ENCODE measurements at places on chromosomes 7 and 10.

- no peak for DNase-seq
These were observed 29.8 kb downstream of the DNAH11 start for GRCh38 chr7:21572331-21573313.

DNA sequence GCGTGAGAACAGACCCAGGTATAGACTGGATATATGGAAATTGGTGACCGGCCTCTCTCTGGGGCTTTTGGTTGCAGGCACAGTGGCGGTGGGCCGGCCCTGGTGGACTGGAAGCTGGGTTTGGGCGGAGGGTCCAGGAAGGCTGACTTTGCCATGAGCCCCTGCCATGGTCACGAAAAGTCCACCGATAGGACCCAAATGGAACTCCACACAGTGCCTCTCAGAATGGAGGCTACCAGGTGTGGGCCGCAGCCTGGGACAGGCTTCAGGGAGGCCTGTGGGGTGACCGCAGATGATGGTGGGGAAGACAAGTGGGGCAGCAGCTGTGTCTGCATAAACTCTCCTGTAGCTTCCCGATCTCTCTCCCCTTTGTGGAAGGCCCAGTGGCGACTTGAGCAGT, 123.2 kb downstream of the DNAJB6 start:
- DNase-seq = no peak

GRCh38 chr7:25143763-25144162, 18.7 kb upstream of the CYCS start:
- no peak for DNase-seq

- no peak for DNase-seq
These were observed 52.7 kb downstream of the FIGNL1 start for GRCh38 chr7:50397320-50397970.

DNA sequence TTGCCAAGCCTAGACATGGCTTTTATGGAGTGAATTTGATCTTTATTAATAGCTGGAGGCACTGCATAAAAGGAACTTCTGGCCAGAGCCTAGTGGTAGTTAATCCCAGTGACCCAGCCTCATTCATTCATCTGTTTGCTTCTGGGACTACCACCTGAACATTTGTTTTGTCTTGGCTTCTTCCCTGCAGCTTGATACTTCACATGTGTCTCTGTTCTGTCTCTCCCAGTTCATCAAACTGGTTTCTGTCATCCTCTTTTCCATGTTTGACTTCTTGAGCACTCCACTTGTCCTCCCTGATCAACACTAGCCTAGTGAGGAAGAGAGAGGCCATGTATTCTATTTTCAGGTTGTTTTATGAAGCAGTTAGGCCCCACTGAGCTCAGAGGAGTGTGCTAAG, 163.6 kb downstream of the NRG3 start:
- DNase-seq = no peak

DNA sequence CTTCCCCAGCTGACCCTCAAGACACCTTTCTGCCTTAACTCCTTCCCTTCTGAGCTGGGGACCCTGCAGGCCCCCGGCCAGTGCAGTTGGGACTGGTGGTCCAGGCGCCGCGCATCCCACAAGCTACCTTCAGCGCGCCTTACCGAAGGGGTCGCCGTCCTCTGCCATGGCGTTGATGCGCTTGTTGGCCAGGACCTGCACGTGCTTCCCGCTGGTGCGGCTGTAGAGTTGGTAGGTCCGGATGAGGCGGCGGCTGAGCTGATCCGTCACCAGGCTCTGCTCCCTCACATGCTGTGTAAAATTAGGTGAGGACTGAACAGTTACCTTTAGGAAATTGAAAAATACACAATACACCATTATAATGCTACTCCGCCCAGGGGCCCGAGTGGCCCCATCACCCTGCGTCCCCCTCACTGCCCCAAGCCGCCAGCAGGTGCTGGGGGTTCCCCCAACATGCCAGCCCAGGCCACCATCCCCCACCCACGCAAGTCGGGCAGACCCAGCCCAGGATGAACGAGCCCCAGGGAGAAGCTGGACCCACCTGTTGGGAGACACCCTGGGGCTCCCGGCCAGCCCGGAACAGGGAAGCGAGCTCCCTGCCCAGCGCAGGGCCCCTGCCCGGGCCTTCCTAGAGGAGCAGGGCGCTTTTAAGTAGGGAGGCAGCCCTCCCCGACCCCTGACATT, 1.2 kb downstream of the FGF8 start:
- DNase-seq = no peak

GRCh38 chr7:155458111-155458877, at the start of gene EN2:
EN2 (plus strand) TSS chr7:155458129; CDS start chr7:155458378, 249 bp downstream.
- DNase-seq = no peak

DNA sequence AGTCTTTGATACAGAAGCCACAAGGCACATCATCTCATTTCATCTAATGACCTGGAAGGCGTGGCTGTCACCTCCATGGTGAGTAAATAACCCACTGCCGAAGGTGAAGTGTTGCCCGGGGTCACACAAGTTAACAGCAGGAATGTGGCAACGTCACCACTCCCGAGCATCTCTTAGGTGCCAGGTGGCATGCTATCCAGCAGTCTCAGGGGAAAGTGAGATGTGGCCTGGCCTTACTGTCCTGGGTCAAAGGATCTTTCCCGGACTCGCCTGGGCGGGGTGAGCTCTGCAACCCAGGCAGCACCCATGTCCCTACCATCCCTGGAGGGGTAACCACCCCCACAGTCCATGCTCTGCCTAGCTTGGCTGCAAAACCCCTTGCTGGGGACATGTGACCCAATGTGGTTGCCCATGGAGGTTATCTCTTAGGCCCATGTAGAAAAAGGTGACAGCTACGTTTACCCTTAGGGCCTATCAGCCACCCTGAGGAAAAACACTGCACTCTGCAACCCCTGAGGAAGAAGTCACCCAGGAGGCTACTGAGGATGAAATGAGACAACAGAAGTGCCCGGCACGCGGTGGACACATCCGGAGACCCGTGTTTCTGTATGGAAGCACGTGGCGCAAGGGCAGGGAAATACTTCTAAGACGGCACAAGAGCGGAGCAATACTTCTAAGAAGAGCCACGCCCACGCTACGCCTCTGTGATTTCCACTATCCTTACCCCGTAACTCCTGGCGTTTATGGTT, 52.0 kb downstream of the BAIAP2L1 start:
- DNase-seq = no peak

GRCh38 chr10:118239236-118239630, 102.9 kb downstream of the FAM204A start:
- no peak for DNase-seq

GRCh38 chr7:7773334-7774309, 55.2 kb upstream of the RPA3 start:
- no peak for DNase-seq

DNA sequence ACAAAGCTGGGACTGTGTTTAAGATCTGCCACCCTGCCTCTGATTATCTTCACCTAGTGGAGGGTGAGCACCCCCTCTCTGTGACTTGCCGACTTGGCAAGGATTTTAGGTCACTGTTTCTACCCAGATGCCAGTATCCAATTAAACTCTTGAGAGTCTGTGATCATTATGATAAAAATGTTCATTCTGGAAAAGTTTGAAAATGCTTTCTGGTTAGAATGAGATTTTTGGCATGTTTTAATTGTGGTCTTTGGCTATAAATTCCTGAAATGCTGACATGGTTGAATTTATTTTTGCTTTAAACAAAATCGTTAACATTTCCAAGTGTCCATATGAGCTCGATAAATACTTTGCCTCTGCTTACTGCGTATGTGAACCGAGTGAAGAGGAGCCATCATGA, 221.4 kb downstream of the BICC1 start:
- peak; percentile 89 for DNase-seq

DNA sequence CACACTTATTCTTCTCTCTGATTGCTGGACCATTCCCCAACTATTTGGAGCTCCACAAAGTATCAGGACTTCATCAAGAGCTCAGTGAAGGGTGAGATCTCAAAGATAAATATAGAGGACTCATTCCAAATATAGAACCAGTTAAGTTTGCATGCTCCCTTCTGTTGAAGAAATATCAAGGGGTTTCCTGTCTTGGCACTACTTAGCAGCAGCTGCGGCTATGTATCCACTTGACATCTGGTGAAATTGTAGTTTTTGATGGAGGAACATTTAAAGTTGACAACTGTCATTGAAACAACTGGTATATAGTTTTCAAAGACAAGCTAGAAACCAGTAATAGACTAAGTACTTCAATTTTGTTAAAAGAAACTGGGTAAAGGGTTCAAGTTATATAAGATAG, 1.0 kb upstream of the SPAG6 start:
- no peak for DNase-seq

- DNase-seq = no peak
These were observed 34.1 kb downstream of the SEM1 start for GRCh38 chr7:96675548-96675947.

GRCh38 chr7:40200791-40201190, 66.0 kb downstream of the SUGCT start:
- DNase-seq = peak; percentile 73

DNA sequence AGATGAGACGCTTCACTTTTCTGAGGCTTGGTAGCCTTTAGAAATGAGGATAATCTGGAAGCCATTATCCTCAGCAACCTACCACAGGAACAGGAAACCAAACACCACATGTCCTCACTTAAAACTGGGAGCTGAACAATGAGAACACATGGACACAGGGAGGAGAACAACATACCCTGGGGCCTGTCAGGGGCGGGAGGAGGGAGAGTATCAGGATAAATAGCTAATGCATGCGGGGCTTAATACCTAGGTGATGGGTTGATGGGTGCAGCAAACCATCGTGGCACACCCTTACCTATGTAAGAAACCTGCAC, 48.9 kb downstream of the LRGUK start:
- DNase-seq = peak; percentile 34

GRCh38 chr10:100823194-100823593, 77.8 kb downstream of the PAX2 start:
- no peak for DNase-seq

DNA sequence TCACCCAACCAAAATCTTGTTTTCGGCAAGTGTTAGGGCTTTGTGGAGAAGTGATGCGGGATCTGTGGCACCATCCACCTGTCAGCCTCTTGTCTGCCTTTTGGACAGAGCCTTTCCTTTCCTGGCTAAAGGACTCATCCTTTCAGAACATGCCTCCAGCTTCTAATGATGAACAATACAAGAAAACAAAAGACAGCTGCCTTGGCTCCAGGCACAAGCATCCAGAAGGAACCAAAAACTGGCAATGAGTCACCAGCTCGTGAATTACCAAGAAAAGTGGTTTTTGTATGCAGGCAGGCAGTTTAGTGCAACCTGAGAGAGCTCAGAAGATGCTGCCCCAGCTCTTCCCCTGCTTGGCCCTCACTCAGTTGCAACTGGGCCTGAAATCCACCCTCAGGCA, 84.6 kb upstream of the NAMPT start:
- peak; percentile 71 for DNase-seq

DNA sequence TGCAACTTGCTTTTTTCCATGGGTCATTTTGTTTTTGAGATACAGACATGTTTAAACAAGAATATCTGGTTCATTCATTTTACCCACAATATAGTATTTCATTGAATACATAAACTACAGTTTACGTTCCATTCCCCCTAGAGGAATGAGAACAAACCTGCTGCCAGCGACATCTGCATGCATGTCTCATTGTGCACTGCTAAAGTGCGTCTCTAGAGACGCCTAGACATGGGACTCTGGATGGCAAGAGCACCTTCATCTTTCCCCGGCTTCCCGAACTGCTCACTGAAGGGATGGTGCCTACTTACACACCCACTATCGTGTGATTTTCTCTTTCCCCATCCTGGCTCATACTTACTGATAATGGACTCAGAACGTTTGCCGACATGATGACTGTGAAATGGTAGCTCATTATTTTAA, 1.2 kb upstream of the ZNF777 start:
- DNase-seq = no peak

DNA sequence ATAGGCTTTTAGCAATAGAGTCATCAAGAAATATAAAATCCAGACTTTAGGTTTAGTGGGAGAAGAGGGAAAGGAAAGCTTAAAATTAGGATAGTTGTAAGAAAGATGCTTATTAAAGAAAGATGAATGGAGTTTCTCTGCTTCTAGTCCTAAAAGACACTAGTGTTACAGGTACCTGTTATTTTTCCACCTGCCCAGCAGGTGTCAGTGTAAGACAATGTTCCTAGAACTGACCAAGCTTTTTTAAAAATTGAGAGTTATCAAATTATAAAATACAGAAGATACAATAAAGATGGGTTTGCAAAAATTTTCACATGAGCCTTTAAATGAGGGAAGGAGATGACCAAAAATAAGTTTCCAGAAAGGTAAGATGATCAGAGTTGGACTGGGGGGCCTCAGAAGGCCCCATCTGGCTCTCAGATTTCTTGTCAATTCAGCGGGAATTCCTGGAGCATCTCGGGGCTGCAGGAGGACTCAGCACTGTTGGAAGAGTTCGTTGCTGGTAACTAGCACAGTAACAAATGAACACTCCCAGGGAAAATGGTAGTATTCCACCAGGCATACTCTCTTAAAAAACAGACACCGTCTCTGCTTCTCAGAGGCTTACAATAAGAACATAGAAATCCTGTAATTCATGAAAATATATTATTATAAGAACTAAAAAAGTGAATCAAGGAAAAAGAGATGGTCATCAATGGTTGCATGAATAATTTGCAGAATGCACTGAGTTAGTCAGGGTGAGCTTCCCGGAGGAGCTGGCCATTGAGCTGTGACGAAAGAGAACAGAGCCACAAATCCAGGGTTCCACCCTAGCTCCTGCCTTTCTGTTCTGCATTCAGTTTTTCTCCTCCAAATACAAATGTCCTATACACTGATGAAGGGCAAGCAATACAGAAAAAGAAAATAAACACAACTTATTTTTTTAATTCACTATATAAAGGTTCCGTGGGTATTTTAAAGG, 71.8 kb upstream of the PIK3CG start:
- DNase-seq = peak; percentile 33

DNA sequence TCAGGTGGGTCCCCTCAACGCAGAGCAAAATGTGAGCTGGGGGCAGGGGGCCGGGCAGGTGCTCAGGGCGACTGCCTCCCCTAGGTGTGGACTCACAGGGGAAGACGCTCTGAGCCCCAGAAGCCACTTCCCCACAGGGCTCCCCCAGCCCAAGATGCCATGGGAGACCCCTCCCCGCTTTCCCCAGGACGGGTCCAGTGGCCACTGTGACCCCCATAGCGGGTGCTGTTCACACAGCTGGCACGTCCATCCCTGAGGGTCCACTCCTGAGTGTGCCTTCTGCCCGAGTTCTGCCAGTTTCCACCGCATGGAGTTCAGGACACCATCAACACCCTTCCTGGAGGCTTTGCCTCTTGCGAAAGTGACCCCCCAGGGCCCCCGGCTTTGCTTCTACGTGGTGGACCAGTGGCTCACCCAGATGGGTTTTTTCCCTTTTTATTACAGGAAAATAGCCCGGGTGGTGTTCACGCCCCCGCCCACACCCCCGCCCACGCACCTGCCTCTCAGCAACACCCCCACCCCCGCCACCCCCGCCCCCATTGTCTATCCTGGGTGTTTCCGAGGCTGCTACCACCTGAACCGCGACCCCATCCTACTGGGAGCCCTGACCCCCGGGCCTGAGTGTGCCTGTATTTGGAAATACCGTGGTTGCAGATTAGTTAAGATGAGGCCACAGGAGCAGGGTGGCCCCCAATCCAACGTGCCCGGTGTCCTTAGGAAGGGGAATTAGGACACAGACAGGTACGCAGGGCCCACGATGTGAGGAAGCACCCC, 32.0 kb downstream of the ADAP1 start:
- DNase-seq = no peak

DNA sequence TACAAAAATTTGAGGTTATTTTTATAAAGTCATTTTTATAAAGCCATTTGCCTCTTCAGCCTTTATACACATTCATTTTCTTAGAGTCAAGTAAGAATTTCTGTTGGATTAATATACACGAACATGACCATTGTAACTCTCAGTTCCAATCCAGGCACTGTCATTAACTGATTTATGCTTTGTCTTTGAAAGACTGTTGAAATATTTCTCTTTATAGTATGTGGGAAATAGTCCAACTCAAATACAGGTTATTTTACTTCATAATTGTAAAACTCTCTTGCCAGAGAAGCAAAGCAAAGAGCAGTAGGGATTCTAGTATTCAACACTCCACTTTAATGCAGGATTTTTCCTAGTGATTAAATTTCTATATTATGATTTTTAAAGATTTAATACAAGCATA, 36.5 kb upstream of the PAPSS2 start:
- DNase-seq = no peak
